RPMI7951 (cell line): ENCODE measurements at places on chromosomes 2 and 18. TPM values are rescaled to one million over a fixed set of nuclear protein-coding genes. Genes with fewer than 3 reads are reported as not detected.

The TMEM127 gene
- 21.3 and 23.5 TPM in 2 replicates for total RNA-seq

The FARSB gene
- total RNA-seq = 48.3 and 59.4 TPM in 2 replicates

The CERKL gene
- total RNA-seq = 0.12 TPM in 1 of 2 replicates, not detected in the other

The GNAL gene
- not detected in 2 replicates for total RNA-seq

The IL1F10 gene
- not detected in 2 replicates for total RNA-seq

The LYPD6B gene
- total RNA-seq = 21.6 and 25.9 TPM in 2 replicates

The CCDC141 gene
- 0.88 and 1.8 TPM in 2 replicates for total RNA-seq

The C2orf78 gene
- total RNA-seq = not detected in 2 replicates

The THADA gene
- 17.6 and 22.0 TPM in 2 replicates for total RNA-seq

The ASB18 gene
- total RNA-seq = not detected in 2 replicates

The CXCR2 gene
- not detected in 2 replicates for total RNA-seq

The CD226 gene
- 0.12 and 0.49 TPM in 2 replicates for total RNA-seq

The AQP12A gene
- not detected in 2 replicates for total RNA-seq

The DNPEP gene
- 80.4 and 101 TPM in 2 replicates for total RNA-seq

The KCNF1 gene
- 0.49 TPM in 1 of 2 replicates, not detected in the other for total RNA-seq

The PPP1R1C gene
- total RNA-seq = 3.1 and 4.2 TPM in 2 replicates

The AOX1 gene
- total RNA-seq = 26.8 and 27.5 TPM in 2 replicates

The SERPINB12 gene
- not detected in 2 replicates for total RNA-seq

The GALNT13 gene
- not detected in 2 replicates for total RNA-seq

The NCK2 gene
- 32.4 and 34.5 TPM in 2 replicates for total RNA-seq

The PROKR1 gene
- total RNA-seq = not detected in 2 replicates

The ANTXR1 gene
- total RNA-seq = 51.3 and 69.7 TPM in 2 replicates

The LTBP1 gene
- 150 and 162 TPM in 2 replicates for total RNA-seq

The PXDN gene
- total RNA-seq = 272 and 304 TPM in 2 replicates

The KATNAL2 gene
- total RNA-seq = 4.3 and 5.8 TPM in 2 replicates

The NGEF gene
- total RNA-seq = 35.4 and 38.4 TPM in 2 replicates

The PRKAG3 gene
- total RNA-seq = not detected in 2 replicates

The CD8A gene
- not detected in 2 replicates for total RNA-seq

The DSC3 gene
- total RNA-seq = under 0.01 TPM in 1 of 2 replicates, not detected in the other

The LAMA3 gene
- 0.49 and 2.9 TPM in 2 replicates for total RNA-seq

The DUSP19 gene
- total RNA-seq = 1.7 and 2.1 TPM in 2 replicates
